ENCODE measurements at places on chromosomes 2 and 18. TPM values are rescaled to one million over a fixed set of nuclear protein-coding genes. Genes with fewer than 3 reads are reported as not detected.
A peak's percentile ranks its signal among the peaks of the same experiment; 100 is the strongest.

GRCh38 chr18:41966943-41967342, 11.9 kb downstream of the PIK3C3 start:
- no peak overlapping the region for H3K27ac ChIP-seq
- no peak for DNase-seq
- peaks cover 8% of the 10 kb centered on the region for H3K36me3 ChIP-seq
- no peak overlapping the region for H3K4me3 ChIP-seq
- no peaks in the 10 kb centered on the region for H3K27me3 ChIP-seq

- H3K4me1 ChIP-seq = no peaks in the 10 kb centered on the region
- H3K27ac ChIP-seq = peak overlapping the region; percentile 91
- no peaks in the 10 kb centered on the region for H3K27me3 ChIP-seq
- peak; percentile 84 for DNase-seq
These were observed 4.2 kb downstream of the UGT1A1 start for GRCh38 chr2:233764264-233764663.

The HJURP gene
- 0.37 TPM for total RNA-seq

The VAMP8 gene
- 107 TPM for total RNA-seq

GRCh38 chr2:41962922-41963622, 84.7 kb upstream of the PKDCC start:
- H3K4me1 ChIP-seq = peaks cover 19% of the 10 kb centered on the region
- no peaks in the 10 kb centered on the region for H3K27me3 ChIP-seq
- H3K4me3 ChIP-seq = no peak overlapping the region
- H3K27ac ChIP-seq = no peak overlapping the region
- no peaks in the 10 kb centered on the region for H3K36me3 ChIP-seq
- DNase-seq = no peak

DNA sequence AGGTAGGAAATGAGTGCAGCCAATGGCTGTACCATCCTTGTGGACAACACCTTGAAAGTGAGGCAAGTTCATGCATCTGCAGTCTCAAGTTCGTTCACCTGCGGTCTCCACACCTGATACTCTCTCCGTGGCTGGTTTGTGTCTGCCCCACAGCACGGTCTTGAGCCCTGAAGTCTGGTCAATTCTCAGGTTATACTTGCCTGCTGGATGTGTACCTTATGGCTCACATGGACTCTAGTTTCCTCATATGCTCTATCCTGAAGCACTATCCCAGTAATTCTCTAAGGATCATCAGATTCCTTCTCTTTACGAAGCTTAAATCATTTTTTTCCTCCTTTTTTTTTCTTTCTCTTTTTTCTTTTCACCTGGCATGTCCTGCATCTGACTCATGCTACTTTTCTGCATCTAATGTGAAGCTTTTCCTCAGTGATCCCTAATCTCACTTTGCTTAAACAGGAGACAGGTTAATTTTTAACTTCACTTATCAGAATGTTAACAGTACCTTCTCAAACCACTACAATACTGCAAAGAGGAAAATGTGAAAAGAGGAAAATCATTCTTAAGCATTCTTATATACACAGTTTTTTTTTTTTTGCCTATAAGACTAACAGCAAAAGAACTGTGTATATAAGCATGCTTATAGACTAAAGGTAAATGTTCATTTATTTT, 511.2 kb downstream of the SOX11 start:
- no peak overlapping the region for H3K27ac ChIP-seq
- no peaks in the 10 kb centered on the region for H3K27me3 ChIP-seq
- no peaks in the 10 kb centered on the region for H3K4me1 ChIP-seq

DNA sequence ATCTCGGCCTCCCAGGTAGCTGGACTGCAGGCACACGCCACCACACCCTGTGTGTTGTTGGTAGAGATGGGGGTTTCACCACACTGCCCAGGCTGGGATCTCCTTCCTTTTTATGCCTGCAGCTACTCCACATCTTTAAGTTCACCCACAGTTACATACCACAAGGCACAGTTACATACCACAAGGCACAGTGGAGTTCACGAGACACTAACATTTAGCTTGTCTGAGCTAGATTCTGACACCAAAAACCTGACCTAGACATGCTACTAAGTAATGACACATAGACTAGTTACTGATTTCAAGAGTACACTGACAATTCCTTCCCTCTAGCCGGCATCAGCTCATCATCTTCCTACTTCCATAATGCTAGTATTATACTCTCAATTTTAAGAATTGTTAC, 4.3 kb downstream of the POLR2D start:
- H3K27ac ChIP-seq = no peak overlapping the region
- H3K36me3 ChIP-seq = peaks cover 6% of the 10 kb centered on the region
- H3K4me3 ChIP-seq = no peak overlapping the region

DNA sequence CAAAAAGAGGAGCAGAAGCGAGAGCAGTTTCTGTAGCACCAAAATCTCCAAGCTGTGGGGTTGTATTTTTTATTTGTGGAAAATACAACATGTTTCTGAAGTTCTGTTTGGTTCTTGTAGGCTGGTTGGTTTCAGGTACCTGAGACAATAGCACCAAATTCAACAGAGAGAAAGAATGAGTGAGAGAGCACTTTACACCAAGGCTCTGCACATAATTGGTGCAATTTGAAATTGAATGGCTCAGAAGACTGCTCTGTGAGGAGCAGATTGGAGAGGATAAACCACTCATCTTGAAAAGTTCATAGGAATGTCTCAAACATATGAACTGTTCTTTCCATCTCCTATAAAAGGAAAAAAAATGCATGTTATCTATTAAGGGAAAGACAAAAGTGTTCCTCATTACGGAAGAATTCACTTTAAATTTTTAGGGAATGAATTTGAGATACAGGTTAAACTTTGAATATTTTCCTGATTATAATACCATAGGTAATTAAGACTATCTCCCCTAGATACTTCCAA, 175.1 kb downstream of the ATAD2B start:
- H3K4me3 ChIP-seq = no peak overlapping the region
- no peaks in the 10 kb centered on the region for H3K27me3 ChIP-seq
- H3K4me1 ChIP-seq = no peaks in the 10 kb centered on the region
- no peak overlapping the region for H3K27ac ChIP-seq
- DNase-seq = no peak

GRCh38 chr2:227466887-227467600, 4.9 kb upstream of the AGFG1 start:
- H3K36me3 ChIP-seq = no peaks in the 10 kb centered on the region
- DNase-seq = no peak
- no peak overlapping the region for H3K27ac ChIP-seq

- H3K4me3 ChIP-seq = no peak overlapping the region
- DNase-seq = no peak
- no peaks in the 10 kb centered on the region for H3K27me3 ChIP-seq
These were observed 47.0 kb upstream of the AFF3 start for GRCh38 chr2:100189387-100189786.

The C2orf81 gene
- total RNA-seq = 0.20 TPM

DNA sequence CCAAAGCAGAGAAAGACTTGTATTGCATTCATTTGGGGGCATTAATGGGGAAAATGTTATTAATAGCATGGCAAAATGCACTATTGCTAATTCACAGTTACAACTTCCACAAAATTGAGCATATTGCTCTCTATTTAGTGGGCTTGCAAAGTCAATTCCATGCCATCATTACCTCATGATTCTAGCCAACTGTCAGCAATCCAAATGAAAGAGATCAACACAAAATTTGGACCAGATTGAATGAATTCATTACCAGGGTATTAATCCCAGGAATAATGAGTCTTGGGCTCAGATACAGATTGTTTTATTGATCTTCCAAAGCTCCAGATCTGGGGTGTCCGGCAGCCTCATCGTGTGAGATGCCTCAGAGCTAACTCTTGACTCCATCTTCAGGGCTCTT, 38.3 kb downstream of the NXPH2 start:
- H3K27me3 ChIP-seq = no peaks in the 10 kb centered on the region
- no peak overlapping the region for H3K4me3 ChIP-seq
- no peaks in the 10 kb centered on the region for H3K4me1 ChIP-seq

The REG1B gene
- not detected for total RNA-seq

GRCh38 chr2:43169099-43169945, 57.1 kb downstream of the ZFP36L2 start:
- H3K4me3 ChIP-seq = no peak overlapping the region
- no peaks in the 10 kb centered on the region for H3K36me3 ChIP-seq
- no peaks in the 10 kb centered on the region for H3K27me3 ChIP-seq
- peak overlapping the region; percentile 51 for H3K27ac ChIP-seq

DNA sequence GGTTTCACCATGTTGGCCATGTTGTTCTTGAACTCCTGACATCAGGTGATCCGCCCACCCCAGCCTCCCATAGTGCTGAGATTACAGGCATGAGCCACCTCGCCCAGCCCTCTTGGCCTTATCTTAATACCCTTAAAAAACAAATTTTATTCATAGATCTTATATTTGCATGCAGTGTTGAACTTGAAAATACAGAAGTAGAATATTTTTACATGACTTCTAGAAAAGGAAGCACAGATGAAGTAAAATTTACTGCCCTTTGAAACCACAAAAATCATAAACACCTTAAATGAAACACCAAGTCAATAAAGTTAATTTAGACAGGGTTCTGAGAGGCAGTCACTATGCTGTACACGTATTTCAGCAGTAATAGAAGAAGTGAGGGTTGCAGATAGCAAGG, 145.7 kb downstream of the CERS6 start:
- DNase-seq = no peak
- no peaks in the 10 kb centered on the region for H3K27me3 ChIP-seq
- no peak overlapping the region for H3K4me3 ChIP-seq
- no peaks in the 10 kb centered on the region for H3K4me1 ChIP-seq

- DNase-seq = no peak
- no peaks in the 10 kb centered on the region for H3K36me3 ChIP-seq
- no peaks in the 10 kb centered on the region for H3K27me3 ChIP-seq
- no peak overlapping the region for H3K27ac ChIP-seq
- H3K4me1 ChIP-seq = no peaks in the 10 kb centered on the region
These were observed 494.6 kb upstream of the MYT1L start for GRCh38 chr2:2825516-2826208.

DNA sequence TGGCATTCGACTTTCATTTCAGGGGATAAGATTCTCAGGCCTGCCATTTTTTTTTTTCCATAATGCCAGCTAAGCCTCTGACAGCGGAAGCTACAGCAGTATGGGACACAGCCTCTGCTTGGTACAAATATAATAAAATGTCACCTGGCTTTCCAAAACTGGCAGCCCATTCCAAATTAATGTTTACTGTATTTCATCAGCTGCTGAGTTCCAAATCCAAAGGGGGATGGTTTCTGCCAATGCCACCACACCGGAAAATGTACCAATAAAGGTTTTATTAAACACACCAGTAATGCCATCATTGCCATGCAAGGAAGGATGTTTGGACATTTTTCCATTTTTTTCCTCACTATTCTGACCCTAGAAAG, 275.8 kb upstream of the CCDC68 start:
- no peak for DNase-seq
- no peaks in the 10 kb centered on the region for H3K4me1 ChIP-seq
- no peak overlapping the region for H3K4me3 ChIP-seq
- no peak overlapping the region for H3K27ac ChIP-seq
- no peaks in the 10 kb centered on the region for H3K27me3 ChIP-seq
- H3K36me3 ChIP-seq = no peaks in the 10 kb centered on the region

DNA sequence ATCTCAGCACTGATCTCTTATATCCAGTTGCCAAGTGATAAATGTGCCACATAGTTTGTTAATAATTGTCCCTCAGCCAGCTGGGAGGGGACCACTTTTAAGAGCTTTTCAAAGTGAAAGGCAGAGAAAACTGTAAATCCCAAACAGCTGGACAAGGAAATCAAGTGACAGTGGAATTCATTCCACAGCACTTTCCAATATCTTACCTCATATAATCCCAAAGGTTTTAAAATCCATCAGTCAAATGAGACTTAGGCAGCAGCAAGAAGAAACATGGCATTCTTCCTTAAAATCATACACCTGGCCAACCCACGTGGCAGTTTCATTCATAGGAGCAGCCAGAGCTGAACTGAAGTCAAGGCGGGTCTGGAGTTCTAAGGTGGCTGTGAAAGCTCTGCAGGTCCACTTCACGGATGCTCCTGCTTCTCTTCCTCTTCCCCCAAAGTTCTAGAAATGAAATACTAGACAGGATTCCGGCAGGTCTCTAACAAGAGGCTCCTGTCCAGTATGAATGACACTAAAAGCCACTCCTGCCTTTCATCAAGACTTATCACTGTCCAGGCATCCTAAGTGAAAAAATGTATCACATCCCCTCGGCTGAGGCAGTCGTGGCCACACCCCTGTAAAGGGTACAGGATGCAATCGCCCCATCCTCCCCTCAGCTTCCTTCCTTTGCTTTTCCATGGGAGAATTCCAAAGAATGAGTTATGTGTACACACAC, 190.4 kb upstream of the STK17B start:
- no peak overlapping the region for H3K4me3 ChIP-seq
- no peaks in the 10 kb centered on the region for H3K4me1 ChIP-seq
- H3K27ac ChIP-seq = no peak overlapping the region
- no peaks in the 10 kb centered on the region for H3K27me3 ChIP-seq

DNA sequence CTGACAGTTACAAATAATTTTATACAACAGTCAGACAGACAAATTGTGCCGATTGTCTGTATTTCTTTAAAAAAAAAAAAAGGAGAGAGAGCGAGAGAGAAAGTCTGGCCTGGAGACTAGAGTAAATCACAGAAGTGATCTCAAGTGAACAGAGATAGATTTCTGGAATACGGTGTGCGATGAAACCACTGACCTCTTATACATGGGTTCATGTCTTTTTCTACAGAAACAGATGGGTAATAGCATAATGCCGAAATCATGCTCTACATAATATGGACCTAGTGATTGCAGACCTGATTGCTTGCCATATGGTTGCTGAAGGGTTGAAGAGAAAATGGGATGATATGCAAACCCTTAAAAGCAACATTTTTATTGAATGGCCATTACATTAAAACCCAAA, 403.3 kb upstream of the FANCL start:
- H3K4me1 ChIP-seq = no peaks in the 10 kb centered on the region
- H3K27ac ChIP-seq = no peak overlapping the region
- DNase-seq = no peak
- H3K27me3 ChIP-seq = no peaks in the 10 kb centered on the region

DNA sequence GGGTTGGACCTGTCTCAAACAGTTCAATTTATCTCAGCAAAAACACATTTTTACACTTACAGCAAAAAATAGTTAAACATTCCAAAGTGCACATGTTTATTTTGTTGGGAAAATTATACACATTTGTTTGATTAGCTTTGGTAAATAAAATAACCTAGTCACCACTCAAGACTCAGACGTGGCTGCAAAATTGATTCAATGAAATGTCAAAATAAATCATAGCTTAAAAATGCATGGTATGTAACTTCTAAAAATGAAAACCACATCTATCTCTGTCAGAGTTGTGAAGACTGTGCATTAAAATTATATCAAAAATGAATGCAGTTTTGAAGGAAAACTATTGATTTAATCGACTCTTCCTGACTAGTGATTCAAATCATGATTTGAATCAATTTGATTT, 56.7 kb downstream of the GALNT14 start:
- no peaks in the 10 kb centered on the region for H3K36me3 ChIP-seq
- no peak overlapping the region for H3K27ac ChIP-seq
- no peaks in the 10 kb centered on the region for H3K27me3 ChIP-seq
- DNase-seq = no peak
- H3K4me3 ChIP-seq = no peak overlapping the region

GRCh38 chr18:58541146-58541788, 87.6 kb downstream of the ALPK2 start:
- no peak overlapping the region for H3K4me3 ChIP-seq
- no peak for DNase-seq
- H3K27me3 ChIP-seq = no peaks in the 10 kb centered on the region
- no peaks in the 10 kb centered on the region for H3K36me3 ChIP-seq
- H3K4me1 ChIP-seq = no peaks in the 10 kb centered on the region

The NDC80 gene
- total RNA-seq = 0.34 TPM

All from right lobe of liver (tissue), 6 donors.